Renal cortical epithelial cell (primary cell): ENCODE measurements at places on chromosomes 12 and 14. TPM values are rescaled to one million over a fixed set of nuclear protein-coding genes. Genes with fewer than 3 reads are reported as not detected.

The RPS26 gene
- total RNA-seq = 119 and 710 TPM in 2 replicates

The CEBPE gene
- total RNA-seq = not detected in 2 replicates

The EIF2S3B gene
- 1.2 and 2.6 TPM in 2 replicates for total RNA-seq

The INHBE gene
- total RNA-seq = 1.0 and 3.1 TPM in 2 replicates

The PPP1R36 gene
- total RNA-seq = 1.7 and 2.6 TPM in 2 replicates

The OR4M1 gene
- not detected in 2 replicates for total RNA-seq

The PLCZ1 gene
- total RNA-seq = 0.69 TPM in 1 of 2 replicates, not detected in the other

The NRDE2 gene
- total RNA-seq = 11.8 and 16.8 TPM in 2 replicates

The PLEK2 gene
- total RNA-seq = 12.9 and 126 TPM in 2 replicates
